A673 (cell line): ENCODE measurements at places on chromosomes 3 and 15.
A peak's percentile ranks its signal among the peaks of the same experiment; 100 is the strongest.

GRCh38 chr15:38176155-38176554 is 76.5 kb upstream of the SPRED1 start:
- no peak overlapping the region for H3K27ac ChIP-seq
- DNase-seq, result peak; percentile 12
- peaks cover 2% of the 10 kb centered on the region for H3K4me1 ChIP-seq
- no peaks in the 10 kb centered on the region for H3K36me3 ChIP-seq
- no peaks in the 10 kb centered on the region for H3K27me3 ChIP-seq

DNA sequence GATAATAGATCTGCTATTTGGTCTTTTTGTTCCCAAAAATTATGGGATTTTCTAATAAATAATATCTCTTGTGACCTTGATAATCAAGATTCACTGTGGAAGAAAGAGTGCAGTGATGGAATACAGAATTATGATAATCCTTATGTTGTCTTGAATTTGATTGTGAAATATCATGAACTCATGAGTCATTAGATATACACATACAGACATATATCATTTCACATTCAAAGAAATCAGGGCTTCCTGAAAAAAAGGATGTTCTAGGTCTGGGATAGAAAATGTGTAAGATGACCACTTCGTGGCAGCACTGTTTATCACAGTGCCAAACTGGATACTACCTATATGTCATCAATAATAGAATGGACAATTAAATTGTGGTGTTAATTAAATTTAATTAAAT is 97.7 kb downstream of the DPH6 start:
- DNase-seq, result no peak
- no peak overlapping the region for H3K4me3 ChIP-seq
- peaks cover 14% of the 10 kb centered on the region for H3K4me1 ChIP-seq
- no peak overlapping the region for H3K27ac ChIP-seq
- H3K36me3 ChIP-seq, result no peaks in the 10 kb centered on the region
- no peaks in the 10 kb centered on the region for H3K27me3 ChIP-seq

DNA sequence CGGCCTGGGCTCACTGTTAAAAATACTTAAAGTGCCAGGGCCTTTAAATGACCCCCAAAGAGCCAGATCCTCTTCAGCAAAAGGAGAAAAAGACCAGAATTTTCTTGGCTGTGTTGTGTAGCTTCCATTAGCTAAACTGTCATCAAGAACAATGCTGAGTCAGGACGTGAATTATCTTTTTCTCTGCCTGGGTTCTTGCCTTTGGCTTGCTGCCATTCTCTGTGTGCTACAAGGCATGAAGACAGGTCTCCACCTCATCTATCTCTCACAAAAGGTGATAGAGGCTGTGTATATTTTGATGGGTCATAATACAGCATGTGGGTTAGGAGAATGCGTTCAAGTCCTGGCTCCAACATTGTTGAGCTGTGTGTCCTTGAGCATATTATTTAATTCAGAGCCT is 52.4 kb upstream of the SELENOK start:
- no peak for DNase-seq
- peaks cover 6% of the 10 kb centered on the region for H3K4me1 ChIP-seq
- no peaks in the 10 kb centered on the region for H3K36me3 ChIP-seq
- no peaks in the 10 kb centered on the region for H3K27me3 ChIP-seq
- H3K4me3 ChIP-seq, result no peak overlapping the region
- H3K27ac ChIP-seq, result no peak overlapping the region

- no peak overlapping the region for H3K4me3 ChIP-seq
- DNase-seq, result no peak
- no peaks in the 10 kb centered on the region for H3K27me3 ChIP-seq
- H3K4me1 ChIP-seq, result no peaks in the 10 kb centered on the region
- H3K27ac ChIP-seq, result no peak overlapping the region
- H3K36me3 ChIP-seq, result no peaks in the 10 kb centered on the region
Observed at GRCh38 chr3:180253283-180253682, 216.5 kb upstream of the PEX5L start.

DNA sequence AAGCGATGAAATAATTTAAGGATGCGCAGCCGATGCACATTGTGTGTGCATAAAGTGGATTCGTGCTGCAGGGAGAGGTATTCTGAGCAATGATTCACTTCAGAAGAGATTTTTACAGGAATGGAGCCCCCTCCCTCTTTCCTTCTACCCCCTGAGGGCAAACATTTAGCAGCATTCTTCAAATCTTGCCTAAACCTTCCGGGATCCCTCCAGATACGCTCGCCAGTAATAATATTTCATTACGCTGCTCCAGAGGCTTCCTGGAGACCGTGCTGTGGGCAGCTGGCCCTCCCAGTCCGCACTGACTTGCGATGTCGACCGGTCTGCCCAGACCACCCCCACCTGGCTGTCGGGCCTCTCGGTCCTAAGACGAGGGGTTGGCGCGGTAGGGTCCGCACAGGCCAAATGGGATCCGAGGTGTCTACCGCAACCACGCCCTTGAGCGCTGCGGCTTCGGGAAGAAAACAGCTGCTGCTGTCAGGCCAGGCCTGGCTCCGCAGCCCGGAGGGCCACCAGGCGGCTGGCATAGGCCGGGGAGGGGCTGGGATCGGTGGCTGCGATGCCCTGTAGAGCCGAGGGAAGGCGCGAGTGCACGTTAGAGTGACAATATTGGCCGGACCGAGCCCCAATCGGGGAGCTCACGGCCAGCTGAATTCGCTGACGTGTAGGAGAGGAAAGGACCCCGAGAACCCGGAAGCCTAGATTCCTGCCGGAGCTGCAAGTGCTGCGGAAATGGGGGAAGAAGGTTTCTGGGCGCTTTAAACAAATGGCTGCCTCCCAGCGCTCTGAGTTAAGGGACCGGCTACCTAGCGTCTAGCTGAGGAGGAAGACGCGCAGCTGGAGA is 14.3 kb downstream of the ZIC4 start:
- DNase-seq, result peak; percentile 77
- peaks cover 99% of the 10 kb centered on the region for H3K27me3 ChIP-seq
- H3K4me1 ChIP-seq, result peaks cover 3% of the 10 kb centered on the region
- H3K27ac ChIP-seq, result no peak overlapping the region
- peak overlapping the region; percentile 40 for H3K4me3 ChIP-seq

DNA sequence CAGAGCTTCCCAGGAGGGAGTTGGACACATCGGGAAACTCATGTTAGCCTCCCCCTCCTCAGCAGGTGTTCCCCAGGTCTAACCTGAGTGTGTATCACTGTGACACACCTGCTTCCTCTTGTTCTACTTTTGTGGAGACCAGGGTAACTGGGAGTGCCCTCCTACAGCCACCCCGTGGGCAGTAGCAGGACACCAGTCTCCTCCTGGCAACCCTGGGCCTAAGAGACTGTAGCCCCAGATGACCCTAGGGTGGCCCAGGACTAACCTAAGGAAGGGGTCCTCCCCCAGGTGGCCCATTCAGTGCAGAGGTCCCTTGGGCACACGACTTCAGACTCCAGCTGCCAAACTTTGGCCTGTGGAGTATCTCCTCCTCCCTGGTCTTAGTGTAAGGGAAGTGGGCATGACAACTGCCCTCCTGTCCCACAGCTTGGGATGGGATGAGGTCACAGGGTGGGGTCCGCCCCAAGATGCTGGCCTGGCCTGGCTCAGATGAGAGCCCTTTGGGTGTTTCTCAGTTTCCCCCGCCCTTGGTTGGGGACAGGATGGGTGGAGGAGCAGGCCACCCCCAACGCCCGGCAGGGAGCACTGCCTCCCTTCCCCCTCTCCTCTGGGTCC is 4.8 kb downstream of the CSK start:
- H3K4me1 ChIP-seq, result peaks cover 67% of the 10 kb centered on the region
- peaks cover 8% of the 10 kb centered on the region for H3K36me3 ChIP-seq
- H3K4me3 ChIP-seq, result no peak overlapping the region
- no peaks in the 10 kb centered on the region for H3K27me3 ChIP-seq
- no peak overlapping the region for H3K27ac ChIP-seq

DNA sequence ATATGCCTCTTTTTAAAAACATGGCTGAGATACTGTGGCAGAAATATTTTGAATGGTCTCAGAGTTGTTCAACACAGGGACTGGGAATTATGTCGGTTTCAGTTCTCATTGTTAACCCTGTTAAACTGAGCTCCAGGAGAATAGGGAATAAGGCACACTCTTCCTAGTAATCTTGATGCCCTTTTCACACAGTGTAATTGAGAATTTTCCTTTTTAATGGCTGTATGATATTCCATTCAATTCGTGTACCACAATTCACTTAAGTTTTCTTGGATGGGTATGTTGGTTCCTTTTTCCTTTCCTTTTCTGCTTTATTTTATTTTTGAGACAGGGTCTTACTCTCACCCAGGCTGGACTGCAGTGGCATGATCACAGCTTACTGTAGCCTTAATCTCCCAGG is 33.7 kb upstream of the BCL2L10 start:
- peaks cover 11% of the 10 kb centered on the region for H3K4me1 ChIP-seq
- no peak for DNase-seq
- H3K27me3 ChIP-seq, result no peaks in the 10 kb centered on the region
- no peak overlapping the region for H3K27ac ChIP-seq

GRCh38 chr3:66239513-66240123 is 18.8 kb downstream of the SLC25A26 start:
- H3K27me3 ChIP-seq, result no peaks in the 10 kb centered on the region
- H3K27ac ChIP-seq, result no peak overlapping the region
- H3K36me3 ChIP-seq, result no peaks in the 10 kb centered on the region

GRCh38 chr15:38638126-38638525 is 73.5 kb upstream of the RASGRP1 start:
- H3K27me3 ChIP-seq, result peaks cover 17% of the 10 kb centered on the region
- H3K4me3 ChIP-seq, result no peak overlapping the region
- no peak for DNase-seq
- H3K27ac ChIP-seq, result no peak overlapping the region
